ENCODE measurements at places on chromosomes 2 and 18.

DNA sequence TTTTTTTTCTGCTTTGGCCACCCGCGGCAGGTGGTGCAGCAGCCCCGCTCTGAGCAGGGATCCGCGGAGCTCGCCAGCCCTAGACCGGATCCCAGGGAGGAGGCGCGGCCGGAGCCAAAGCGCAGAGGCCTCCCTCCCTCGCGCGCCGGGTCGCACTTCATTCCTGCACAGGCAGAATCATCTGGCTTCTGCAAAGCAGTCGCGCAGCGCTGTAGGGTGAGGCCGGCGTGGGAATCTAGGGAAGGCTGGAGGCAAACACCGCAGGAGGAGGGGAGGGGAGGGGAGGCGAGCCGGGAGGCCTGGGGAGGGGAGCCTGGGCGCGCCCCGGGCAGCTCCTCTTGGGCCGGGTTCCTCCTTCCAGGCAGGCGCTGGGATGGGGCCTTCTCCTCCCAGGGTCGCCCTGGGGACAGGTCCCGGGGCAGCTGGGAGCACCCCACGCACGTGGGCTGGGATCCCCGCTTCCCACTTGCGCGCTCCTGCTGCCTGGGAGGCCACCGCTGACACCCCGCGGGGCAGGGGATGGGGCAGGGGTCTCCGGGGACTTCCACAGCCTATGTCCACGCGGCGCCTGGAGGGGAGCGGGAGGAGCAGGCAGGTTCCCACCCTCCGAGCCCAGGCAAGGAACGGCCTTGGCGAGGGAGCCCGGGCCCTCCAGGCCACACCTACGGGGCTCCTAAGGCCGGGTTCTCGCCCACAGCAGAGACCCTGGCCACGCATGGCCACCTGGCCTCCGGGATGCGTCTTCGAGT, 45.0 kb downstream of the MBP start:
- DNase-seq, result no peak
- H3K27ac ChIP-seq, result no peak overlapping the region
- H3K4me1 ChIP-seq, result peaks cover 33% of the 10 kb centered on the region
- no peak overlapping the region for H3K4me3 ChIP-seq
- peaks cover 2% of the 10 kb centered on the region for H3K36me3 ChIP-seq

DNA sequence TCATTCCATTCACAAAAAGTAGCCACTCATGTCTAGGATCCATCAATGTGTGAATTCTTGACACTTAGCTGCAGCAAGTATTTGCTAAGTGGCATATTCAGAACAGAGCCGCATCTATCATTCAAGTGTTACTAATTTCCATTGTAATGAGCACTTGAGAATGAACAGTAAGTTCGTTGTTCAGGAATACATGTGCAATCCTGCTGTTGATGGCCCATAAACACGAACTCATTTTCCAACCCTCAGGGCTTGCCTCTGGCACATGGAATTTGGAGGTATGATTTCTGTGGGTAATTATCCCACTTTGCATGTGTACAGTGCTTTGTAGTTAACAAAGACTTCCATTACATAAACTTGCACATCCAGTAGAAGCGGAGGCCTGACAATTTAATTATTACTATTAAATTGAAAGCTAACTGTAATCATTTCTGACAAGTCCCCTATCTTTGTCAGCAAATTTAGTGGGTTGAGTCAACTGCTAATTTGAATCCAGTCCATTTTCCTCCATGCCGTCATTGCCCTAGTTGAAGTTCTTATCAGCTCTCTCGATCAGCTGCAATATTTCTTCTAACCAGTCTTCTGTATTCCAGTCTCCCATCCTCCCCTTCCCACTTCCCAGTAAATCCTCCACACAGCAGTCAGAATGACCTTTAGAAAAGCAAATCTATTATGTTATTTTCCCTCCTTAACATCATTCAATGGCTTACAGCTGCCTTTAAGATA, 116.0 kb upstream of the AQP4 start:
- H3K27ac ChIP-seq, result no peak overlapping the region
- no peaks in the 10 kb centered on the region for H3K27me3 ChIP-seq
- DNase-seq, result no peak
- no peaks in the 10 kb centered on the region for H3K36me3 ChIP-seq
- no peaks in the 10 kb centered on the region for H3K4me1 ChIP-seq

- H3K27ac ChIP-seq, result no peak overlapping the region
- no peaks in the 10 kb centered on the region for H3K27me3 ChIP-seq
- no peaks in the 10 kb centered on the region for H3K4me1 ChIP-seq
- H3K36me3 ChIP-seq, result no peaks in the 10 kb centered on the region
- DNase-seq, result no peak
- no peak overlapping the region for H3K4me3 ChIP-seq
Measured at GRCh38 chr2:60067006-60067405, 486.4 kb downstream of the BCL11A start.

DNA sequence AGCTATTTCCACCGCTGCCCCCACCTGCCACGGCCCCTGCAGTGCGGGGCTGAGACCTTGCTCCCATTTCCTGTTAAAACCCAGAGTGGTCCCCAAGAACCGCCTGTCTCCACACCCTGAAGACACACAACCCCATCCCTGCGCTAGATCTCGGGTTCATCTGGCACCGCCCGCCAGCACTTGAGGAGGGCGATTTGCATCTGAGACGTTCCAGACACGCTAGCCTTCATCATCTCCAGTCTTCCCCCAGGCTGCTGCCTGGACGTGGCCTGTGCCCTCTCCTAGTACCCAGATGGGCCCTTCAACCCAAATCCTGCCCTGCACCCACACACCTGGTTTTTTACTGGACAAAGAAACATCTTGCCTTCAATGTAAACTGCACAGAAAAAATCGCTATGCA, 49.8 kb downstream of the SLC66A2 start:
- H3K36me3 ChIP-seq, result no peaks in the 10 kb centered on the region
- H3K4me1 ChIP-seq, result no peaks in the 10 kb centered on the region
- H3K4me3 ChIP-seq, result no peak overlapping the region
- H3K27me3 ChIP-seq, result no peaks in the 10 kb centered on the region

GRCh38 chr2:109168086-109168485, 39.1 kb downstream of the SH3RF3 start:
- H3K4me3 ChIP-seq, result no peak overlapping the region
- H3K4me1 ChIP-seq, result no peaks in the 10 kb centered on the region
- no peaks in the 10 kb centered on the region for H3K36me3 ChIP-seq

DNA sequence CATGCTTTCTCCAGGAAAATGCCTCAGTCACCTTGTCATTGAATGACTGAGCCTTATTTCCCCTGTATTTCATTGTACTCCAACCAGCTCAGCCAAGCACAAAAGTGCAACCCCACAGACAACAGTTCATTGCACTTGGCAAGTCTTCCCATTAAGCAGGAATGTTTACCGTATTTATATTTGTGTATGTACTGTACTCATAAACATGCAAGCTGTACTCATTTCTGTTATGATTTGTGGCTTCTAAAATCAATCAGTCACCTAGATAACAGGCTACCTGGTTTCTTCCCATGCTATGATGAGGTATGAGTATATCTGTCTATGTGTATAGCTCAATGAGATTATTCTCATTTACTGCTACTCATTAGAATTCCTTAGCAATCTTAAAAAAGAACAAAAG, 505.5 kb upstream of the FAM98A start:
- no peaks in the 10 kb centered on the region for H3K36me3 ChIP-seq
- DNase-seq, result no peak
- no peak overlapping the region for H3K27ac ChIP-seq
- H3K4me3 ChIP-seq, result no peak overlapping the region
- H3K27me3 ChIP-seq, result no peaks in the 10 kb centered on the region

Measured in naive thymus-derived CD4-positive, alpha-beta T cell (primary cell).